Natural killer cell (primary cell): ENCODE measurements at places on chromosomes 5 and 9. TPM values are rescaled to one million over a fixed set of nuclear protein-coding genes. Genes with fewer than 3 reads are reported as not detected.

PFN3 gene
- not detected for total RNA-seq

DNA sequence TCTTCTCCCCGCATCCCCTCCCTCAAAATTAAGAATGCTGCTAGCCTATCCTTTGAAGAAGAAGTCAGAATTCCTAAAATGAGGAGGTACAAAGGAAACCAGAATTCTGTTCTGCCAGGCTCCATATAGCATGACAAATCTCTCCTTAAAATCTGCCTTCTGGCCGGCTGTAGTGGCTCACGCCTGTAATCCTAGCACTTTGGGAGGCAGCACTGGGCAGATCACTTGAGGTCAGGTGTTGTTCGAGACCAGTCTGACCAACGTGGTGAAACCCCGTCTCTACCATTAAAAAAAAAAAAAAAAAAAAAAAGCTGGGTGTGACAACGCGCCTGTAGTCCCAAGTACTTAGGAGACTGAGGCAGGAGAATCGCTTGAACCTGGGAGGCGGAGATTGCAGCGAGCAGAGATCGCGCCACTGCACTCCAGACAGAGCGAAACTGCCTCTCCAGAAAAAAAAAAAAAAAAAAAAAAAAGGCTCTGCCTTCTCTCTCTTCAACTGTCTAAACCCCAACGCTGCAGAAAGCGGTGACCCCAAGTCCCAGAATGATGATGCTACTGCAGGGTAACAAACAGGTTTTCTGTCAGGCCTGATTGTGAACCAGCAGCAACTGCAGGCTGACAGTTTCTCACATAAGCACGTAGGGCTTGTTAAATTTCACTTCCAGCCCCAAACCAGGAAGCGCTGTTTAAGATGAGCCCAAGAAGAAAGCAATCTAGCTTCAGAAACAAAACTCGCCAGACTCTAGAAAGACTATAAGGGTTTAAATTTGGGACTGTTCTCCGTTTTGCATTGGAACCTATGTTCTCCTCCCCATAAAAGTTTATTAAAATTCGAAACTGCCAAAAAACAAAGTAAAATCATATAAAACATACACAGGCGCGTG, 963 bp upstream of the CAST start:
- H3K27ac ChIP-seq, result peak overlapping the region; percentile 96
- no peaks in the 10 kb centered on the region for H3K27me3 ChIP-seq
- no peaks in the 10 kb centered on the region for H3K36me3 ChIP-seq
- H3K4me3 ChIP-seq, result peak overlapping the region; percentile 83
- peak; percentile 77 for DNase-seq

LCN9 gene
- not detected for total RNA-seq

GRCh38 chr5:88687373-88687911, 195.5 kb downstream of the MEF2C start:
- peaks cover 94% of the 10 kb centered on the region for H3K27me3 ChIP-seq
- H3K36me3 ChIP-seq, result no peaks in the 10 kb centered on the region
- H3K27ac ChIP-seq, result no peak overlapping the region
- H3K4me1 ChIP-seq, result peaks cover 17% of the 10 kb centered on the region

LEAP2 gene
- 0.70 TPM for total RNA-seq

DNA sequence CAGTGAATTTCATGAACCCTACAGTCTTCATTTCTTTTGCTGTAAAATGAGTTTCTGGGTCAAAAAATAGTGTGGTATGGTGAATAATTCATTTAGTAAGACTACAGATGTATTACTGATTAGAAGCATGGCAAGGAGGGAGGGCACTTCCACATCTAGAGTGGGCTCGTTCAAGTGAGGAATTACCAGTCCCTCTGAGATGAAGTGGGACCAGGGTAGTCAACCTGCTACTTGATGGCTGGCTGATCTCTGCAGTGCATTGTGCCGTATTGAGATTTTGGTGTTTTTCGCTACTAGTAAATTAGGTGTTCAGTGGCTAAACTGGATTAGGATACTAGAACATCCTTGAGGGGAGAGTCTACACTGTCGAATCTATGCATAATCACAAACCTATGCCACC, 10.8 kb downstream of the CDC37L1 start:
- no peak overlapping the region for H3K4me3 ChIP-seq
- no peak overlapping the region for H3K27ac ChIP-seq
- no peaks in the 10 kb centered on the region for H3K4me1 ChIP-seq
- H3K27me3 ChIP-seq, result no peaks in the 10 kb centered on the region
- no peak for DNase-seq

ZMAT2 gene
- total RNA-seq, result 50.4 TPM

ECM2 gene
- not detected for total RNA-seq

SH3RF2 gene
- total RNA-seq, result not detected

GRCh38 chr5:98471458-98471857, 302.0 kb upstream of the RGMB start:
- no peaks in the 10 kb centered on the region for H3K4me1 ChIP-seq
- no peaks in the 10 kb centered on the region for H3K36me3 ChIP-seq
- no peak for DNase-seq

- no peak overlapping the region for H3K27ac ChIP-seq
- no peaks in the 10 kb centered on the region for H3K36me3 ChIP-seq
- peaks cover 67% of the 10 kb centered on the region for H3K27me3 ChIP-seq
- H3K4me1 ChIP-seq, result peaks cover 17% of the 10 kb centered on the region
Observed at GRCh38 chr9:21556581-21557427, 74.7 kb upstream of the IFNE start.

GRCh38 chr9:132712753-132713152, 42.5 kb downstream of the GTF3C4 start:
- no peaks in the 10 kb centered on the region for H3K4me1 ChIP-seq
- H3K4me3 ChIP-seq, result no peak overlapping the region
- DNase-seq, result no peak
- H3K27me3 ChIP-seq, result no peaks in the 10 kb centered on the region

GRCh38 chr5:172834415-172835289, 601 bp downstream of the ERGIC1 start:
- peak overlapping the region; percentile 67 for H3K4me3 ChIP-seq
- peak overlapping the region; percentile 79 for H3K27ac ChIP-seq
- H3K27me3 ChIP-seq, result no peaks in the 10 kb centered on the region
- DNase-seq, result peak; percentile 38
- peaks cover 2% of the 10 kb centered on the region for H3K36me3 ChIP-seq
- peaks cover 53% of the 10 kb centered on the region for H3K4me1 ChIP-seq

DNA sequence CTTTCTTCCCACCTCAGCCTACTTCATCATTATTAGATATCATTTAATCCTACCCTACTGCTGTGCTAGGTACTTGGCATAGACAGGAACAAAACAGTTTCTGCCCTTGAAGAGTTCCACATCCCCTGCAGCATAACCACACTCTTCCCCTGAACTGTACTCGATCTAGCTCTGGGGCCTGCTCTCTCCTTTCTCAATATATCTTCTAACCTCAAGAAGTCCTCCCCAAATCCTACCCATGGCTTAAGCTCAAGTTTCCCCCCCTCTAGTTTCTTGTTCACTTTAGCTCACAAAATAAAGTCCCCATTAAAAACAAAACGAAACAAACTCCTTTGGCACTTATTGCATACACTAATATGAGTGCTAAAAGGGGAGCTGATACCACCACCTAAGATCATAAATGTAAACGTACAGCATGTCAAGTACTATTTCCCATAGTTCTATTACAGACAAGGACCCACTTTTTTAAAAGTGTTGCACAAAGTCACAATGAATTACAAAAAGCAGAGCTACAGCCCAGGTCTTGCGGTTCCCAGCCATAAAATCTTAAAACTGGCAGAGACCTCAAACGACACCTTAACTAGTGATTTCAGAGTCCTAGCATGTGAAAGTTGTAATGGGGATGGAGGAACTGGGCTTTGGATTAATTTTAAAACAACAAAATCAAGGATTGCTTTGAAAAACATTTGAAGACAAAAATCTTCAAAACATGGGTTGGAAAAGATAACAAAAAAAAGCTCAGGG, 80.7 kb downstream of the PTPDC1 start:
- H3K4me1 ChIP-seq, result peaks cover 6% of the 10 kb centered on the region
- no peaks in the 10 kb centered on the region for H3K36me3 ChIP-seq
- H3K4me3 ChIP-seq, result no peak overlapping the region
- no peak overlapping the region for H3K27ac ChIP-seq
- no peaks in the 10 kb centered on the region for H3K27me3 ChIP-seq

DNA sequence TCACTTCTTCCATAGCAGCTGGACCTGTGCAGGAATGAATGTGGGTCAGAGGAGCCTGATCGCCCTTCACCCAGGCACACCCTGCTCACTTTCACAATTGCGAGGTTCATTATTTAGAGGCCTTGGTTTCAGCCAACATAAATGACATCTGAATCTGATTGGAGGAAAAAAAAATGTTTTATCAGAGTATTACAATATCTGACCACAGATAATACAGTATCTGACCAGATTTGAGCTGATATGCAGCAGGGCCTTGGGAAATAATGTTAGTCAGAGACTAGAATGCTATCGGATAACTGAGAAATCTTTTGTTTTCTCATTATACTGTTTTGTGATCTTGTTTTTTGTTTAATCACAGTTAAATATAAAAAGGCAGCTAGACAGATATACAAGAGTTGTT, 7.7 kb downstream of the ICE1 start:
- no peak overlapping the region for H3K27ac ChIP-seq
- DNase-seq, result no peak
- no peaks in the 10 kb centered on the region for H3K4me1 ChIP-seq
- H3K4me3 ChIP-seq, result no peak overlapping the region
- H3K27me3 ChIP-seq, result no peaks in the 10 kb centered on the region
- H3K36me3 ChIP-seq, result no peaks in the 10 kb centered on the region

- H3K4me1 ChIP-seq, result no peaks in the 10 kb centered on the region
- H3K36me3 ChIP-seq, result no peaks in the 10 kb centered on the region
- DNase-seq, result no peak
- no peak overlapping the region for H3K27ac ChIP-seq
- H3K4me3 ChIP-seq, result no peak overlapping the region
Observed at GRCh38 chr9:74379718-74380117, 117.4 kb upstream of the RORB start.

AMBP gene
- total RNA-seq, result not detected

DNA sequence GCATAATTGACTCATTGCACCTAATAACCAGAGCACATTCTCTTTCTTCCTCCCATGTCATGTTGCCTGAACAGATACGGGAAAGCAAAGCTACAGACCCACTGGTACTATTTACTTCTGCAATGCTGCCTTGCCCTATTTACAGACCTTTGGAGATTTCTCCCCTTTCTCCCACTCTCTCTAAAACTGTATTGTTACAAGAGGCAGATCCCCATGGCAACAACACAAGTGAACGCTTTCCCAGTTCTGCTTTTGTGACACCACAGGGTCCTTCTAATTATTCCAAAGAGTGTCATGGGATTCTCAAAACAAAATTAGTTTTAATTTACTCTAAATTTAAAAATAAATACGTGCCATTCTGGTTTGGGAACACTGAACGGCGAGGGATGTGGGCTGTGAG, 104.7 kb downstream of the KCTD16 start:
- H3K4me3 ChIP-seq, result no peak overlapping the region
- H3K27ac ChIP-seq, result no peak overlapping the region
- no peaks in the 10 kb centered on the region for H3K27me3 ChIP-seq
- no peaks in the 10 kb centered on the region for H3K4me1 ChIP-seq
- DNase-seq, result no peak

DNA sequence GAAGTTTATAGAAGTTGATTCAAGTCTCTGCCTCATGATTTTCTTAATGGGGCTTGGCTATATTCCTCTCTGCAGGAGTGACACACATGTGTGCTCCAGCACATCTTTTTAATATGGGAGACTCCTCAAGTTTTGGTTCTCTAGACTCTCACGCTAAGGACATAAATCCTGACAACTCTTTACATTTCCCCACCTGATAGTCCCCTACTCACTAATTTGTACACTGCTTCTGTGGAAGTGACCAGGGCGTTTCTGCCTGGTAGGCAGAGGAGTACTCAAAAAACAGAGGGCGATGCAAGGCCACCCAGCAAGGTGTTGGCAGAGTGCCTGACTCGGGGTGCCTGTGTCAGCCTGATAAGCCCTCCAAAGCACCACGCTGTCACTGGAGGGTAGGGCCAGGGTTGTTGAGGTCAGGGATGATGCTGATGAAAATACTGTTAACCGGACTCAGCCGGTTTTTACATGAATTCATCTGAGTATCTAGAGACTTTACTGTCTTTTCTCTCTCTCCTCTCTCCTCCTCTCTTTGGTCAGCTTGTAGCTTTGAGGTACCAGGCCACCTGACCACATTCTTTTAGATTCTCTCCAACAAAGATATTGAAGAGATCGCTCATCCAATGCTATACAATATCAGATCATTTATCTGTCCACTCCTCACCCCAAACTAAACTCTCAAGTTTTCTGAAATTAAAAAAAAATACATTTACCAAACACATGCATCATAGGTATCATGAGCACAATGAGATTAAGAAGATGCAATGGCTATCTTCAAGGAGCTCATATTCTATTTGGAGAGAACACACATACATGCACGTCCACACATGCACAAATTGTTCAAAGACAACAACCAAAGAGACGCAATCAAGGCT, 205.2 kb downstream of the PIK3R1 start:
- no peaks in the 10 kb centered on the region for H3K27me3 ChIP-seq
- no peak overlapping the region for H3K27ac ChIP-seq
- no peaks in the 10 kb centered on the region for H3K36me3 ChIP-seq
- no peak overlapping the region for H3K4me3 ChIP-seq
- peaks cover 9% of the 10 kb centered on the region for H3K4me1 ChIP-seq
- no peak for DNase-seq

GRCh38 chr5:43515678-43516048, 715 bp upstream of the C5orf34 start:
- H3K4me3 ChIP-seq, result peak overlapping the region; percentile 83
- H3K4me1 ChIP-seq, result peaks cover 4% of the 10 kb centered on the region
- H3K27ac ChIP-seq, result peak overlapping the region; percentile 91
- DNase-seq, result no peak
- no peaks in the 10 kb centered on the region for H3K36me3 ChIP-seq

- H3K27ac ChIP-seq, result no peak overlapping the region
- no peaks in the 10 kb centered on the region for H3K27me3 ChIP-seq
- peaks cover 3% of the 10 kb centered on the region for H3K4me1 ChIP-seq
- no peak for DNase-seq
- H3K36me3 ChIP-seq, result no peaks in the 10 kb centered on the region
Observed at GRCh38 chr9:37954581-37954981, 50.7 kb upstream of the SLC25A51 start.

- no peaks in the 10 kb centered on the region for H3K36me3 ChIP-seq
- no peaks in the 10 kb centered on the region for H3K4me1 ChIP-seq
- H3K27ac ChIP-seq, result no peak overlapping the region
- H3K27me3 ChIP-seq, result no peaks in the 10 kb centered on the region
- no peak for DNase-seq
Observed at GRCh38 chr9:138048184-138048583, 170.6 kb downstream of the CACNA1B start.

GAS1 gene
- total RNA-seq, result 1.0 TPM

AGXT2 gene
- total RNA-seq, result not detected

TMEM267 gene
- 8.8 TPM for total RNA-seq

DNA sequence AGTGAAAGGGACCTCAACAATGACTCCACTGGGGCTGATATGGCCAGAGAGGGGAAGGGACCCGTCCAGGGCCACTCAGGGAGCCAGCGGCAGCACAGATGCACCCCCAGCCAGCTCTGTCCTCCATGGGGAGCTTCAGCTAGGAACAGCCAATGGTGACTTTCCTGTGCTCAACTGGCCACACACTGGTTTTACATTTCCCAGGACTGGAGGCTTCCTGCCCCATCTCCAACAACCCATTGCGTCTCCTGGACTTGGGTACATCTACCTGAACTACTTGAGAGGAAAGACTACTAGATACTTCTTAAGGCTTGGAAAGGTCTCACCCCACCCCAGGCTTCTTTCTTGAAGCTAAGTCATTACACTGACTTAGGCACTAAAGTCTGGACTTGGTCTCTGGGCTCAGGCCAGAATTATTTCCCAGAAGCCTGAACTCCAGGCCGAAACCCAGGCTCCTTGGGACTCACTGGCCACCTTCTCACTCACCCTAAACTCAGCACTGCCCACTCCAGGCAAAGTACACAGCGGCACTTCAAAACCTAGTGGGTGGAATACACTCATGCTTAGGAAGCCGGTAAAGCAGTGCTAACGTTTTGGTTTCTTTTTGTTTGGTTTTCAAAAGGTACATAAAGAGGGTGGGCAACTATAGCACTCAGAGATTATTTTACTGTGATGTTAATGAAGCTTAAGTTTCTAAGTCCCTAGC, 1.5 kb downstream of the IGFBPL1 start:
- H3K27me3 ChIP-seq, result peaks cover 20% of the 10 kb centered on the region
- H3K27ac ChIP-seq, result no peak overlapping the region
- H3K36me3 ChIP-seq, result no peaks in the 10 kb centered on the region
- DNase-seq, result no peak
